Skin of body (tissue), 3 donors: ENCODE measurements at places on chromosomes 12 and 14. TPM values are rescaled to one million over a fixed set of nuclear protein-coding genes. Genes with fewer than 3 reads are reported as not detected.
A peak's percentile ranks its signal among the peaks of the same experiment; 100 is the strongest.

DNA sequence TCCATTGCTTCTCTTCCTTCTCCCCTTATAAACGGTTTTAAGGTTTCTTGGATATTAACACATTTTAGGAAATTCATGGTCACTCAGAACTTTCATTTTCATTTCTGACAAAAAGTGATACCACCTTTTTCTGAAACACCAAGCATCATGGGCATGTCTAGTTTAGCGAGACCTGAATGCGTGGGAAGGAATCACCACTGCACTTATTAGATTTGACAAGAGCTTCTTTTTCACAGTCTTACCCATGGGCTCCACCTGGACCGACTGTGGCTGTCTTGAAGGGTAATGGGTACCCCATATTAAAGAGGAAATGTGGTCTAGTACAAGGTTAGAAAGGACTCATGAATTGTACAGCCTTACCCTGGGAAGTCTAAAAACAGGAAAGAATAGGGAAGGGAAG, 95.4 kb downstream of the KCNK10 start:
- no peak for DNase-seq

GRCh38 chr12:111699-112493, 45.3 kb downstream of the IQSEC3 start:
- DNase-seq = no peak

- peak; percentile 59 for DNase-seq
These were observed 89.9 kb upstream of the PPP4R3A start for GRCh38 chr14:91599994-91600393.

SYCP3 gene
- total RNA-seq = 0.10 TPM

DNA sequence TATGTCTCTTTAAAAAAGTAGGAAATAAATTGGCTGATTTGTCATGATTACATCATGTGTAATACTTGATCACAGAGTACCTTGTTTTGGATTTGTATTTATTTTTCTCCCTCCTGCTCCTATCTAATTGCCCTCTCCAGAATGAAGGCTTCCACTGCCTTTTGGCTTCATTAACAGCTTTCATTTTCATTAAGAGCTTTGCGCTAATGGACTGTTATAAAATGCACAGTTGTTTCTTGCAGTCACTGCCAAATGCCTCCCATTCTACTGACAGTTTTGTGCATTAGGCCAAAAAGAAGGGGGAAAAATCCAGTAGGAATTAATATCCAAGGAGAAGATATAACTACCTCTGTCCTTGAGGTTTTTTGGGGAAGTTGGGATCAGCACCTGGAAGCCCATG, 159.2 kb downstream of the NRXN3 start:
- no peak for DNase-seq

GRCh38 chr14:23041729-23042128, 283 bp upstream of the PSMB11 start:
- DNase-seq = no peak

DEGS2 gene
- 7.4 TPM for total RNA-seq

- DNase-seq = no peak
These were observed 164.5 kb upstream of the DYRK2 start for GRCh38 chr12:67483871-67484554.

GRCh38 chr14:76050797-76051392, 65.3 kb downstream of the IFT43 start:
- DNase-seq = peak; percentile 62

PRPH gene
- total RNA-seq = 0.99 TPM

VDR gene
- 12.2 TPM for total RNA-seq

GRCh38 chr12:13959131-13959723, 22.2 kb downstream of the GRIN2B start:
- no peak for DNase-seq

DNA sequence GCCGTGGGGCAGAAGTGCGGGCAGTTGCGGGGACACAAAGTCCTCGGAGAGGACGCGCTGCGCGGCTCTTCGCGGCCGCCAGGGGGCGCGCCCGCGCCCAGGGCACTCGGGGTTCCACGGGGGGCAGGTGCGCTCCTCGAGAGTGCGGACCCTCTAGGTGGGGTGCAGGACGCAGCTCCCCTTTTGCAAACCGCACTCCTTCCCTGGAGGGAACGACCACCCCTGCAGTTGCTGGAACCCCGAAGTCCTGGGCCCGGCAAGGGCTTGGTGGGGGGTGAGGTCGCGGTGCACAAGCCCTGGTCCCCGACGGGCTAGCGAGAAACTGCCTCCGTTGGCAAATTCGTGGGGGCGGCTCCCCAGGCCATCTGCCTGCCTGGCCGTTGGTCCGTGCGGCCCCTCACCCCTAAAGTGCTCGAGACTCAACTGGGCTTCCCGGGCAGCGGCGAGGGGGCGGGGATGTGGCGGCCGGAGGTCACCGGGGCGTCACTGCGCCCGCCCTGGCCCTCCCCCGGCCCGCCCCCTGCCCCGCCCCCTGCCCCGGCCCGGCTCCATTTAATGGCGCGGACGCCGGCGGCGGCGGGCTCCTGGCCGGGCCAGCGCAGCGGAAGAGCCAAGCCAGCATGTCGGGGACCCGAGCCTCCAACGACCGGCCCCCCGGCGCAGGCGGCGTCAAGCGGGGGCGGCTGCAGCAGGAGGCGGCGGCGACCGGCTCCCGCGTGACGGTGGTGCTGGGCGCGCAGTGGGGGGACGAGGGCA, at the start of gene ADSS1:
ADSS1 (plus strand) TSS at position 579 of the 756 bp plus-strand sequence; CDS start at position 621, 42 bp downstream.
- DNase-seq = no peak

DNA sequence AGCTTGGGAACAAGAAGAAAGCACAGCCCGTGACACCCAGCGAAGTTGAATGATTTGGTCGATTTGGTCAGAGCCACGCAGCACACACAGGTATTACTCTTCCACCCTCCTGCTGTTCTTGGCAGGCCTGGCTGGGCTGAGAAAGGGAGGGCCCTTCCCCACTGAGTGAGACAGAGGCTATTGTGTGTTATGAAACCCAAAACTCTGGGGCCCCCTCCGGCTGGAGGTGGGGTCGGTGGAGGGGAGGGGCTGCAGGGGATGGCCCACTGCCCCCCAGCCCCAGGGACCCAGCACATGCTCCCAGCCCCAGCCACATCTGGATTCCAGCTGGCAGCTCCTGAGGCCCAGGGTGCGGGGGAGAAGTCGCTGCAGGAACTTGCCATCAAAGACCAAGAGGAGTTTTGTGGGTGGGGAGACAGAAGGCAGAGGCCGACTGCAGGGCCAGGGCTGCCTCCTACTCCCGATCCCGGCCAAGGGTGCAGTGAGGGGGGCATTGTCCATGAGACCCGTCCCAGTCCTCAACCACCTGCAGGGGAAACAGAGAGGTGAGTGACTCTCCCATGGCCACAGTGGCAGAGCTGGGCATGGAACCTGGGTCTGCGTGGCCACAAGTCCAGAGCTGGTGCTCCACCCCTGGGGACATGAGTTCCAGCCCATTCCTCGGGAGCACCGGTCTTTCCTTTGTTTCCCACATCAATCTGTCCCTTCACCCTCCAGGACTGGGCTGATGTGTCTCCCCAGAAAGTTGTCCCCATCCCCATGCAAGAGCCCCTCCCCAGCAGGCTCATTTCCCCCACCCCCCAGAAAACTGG, 8.7 kb downstream of the TMEM119 start:
- DNase-seq = peak; percentile 60

DNA sequence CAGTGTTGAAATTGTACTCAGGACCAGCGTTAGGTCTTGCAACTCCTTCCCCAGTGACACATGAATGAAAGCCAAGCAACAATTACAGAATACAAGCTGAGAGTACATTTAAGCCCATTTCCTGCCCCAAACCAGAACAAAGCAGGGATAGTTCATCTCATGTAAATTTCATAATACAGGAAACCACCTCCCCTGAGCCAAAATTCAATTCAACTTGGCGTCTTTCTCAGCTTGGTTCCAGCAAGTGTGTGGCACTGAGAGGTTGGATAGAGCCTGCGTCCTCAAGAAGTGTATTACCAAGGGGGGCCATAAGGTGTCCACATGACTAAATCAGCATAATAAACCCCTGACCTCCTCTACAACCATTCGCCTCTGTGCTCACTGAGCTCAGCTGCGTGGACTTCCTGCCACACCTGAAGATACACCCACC, 278.9 kb upstream of the CRY1 start:
- DNase-seq = no peak

GRCh38 chr12:34604631-34605509, 582.6 kb downstream of the ALG10 start:
- DNase-seq = no peak

DNA sequence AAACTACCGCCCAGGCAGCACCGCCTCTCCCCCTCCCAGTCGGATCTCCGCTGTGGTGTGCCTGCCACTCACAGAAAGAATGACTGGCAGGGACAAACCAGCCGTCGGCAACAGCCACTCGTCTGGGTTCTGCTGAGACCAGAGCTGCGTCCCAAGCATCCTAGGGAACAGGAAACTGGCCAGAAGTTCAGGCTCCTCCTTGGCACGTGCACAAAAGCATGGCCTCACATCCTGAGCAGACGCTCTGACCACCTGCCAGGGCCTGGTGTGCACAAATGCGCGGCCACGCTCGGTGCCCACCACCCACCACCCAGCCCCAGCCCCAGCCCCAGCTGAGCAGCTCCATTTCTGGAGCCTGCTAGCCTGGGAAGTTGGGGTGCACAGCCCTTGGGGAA, 214.8 kb downstream of the DPF3 start:
- no peak for DNase-seq

ASB2 gene
- 6.1 TPM for total RNA-seq

CLEC7A gene
- 5.8 TPM for total RNA-seq

DNA sequence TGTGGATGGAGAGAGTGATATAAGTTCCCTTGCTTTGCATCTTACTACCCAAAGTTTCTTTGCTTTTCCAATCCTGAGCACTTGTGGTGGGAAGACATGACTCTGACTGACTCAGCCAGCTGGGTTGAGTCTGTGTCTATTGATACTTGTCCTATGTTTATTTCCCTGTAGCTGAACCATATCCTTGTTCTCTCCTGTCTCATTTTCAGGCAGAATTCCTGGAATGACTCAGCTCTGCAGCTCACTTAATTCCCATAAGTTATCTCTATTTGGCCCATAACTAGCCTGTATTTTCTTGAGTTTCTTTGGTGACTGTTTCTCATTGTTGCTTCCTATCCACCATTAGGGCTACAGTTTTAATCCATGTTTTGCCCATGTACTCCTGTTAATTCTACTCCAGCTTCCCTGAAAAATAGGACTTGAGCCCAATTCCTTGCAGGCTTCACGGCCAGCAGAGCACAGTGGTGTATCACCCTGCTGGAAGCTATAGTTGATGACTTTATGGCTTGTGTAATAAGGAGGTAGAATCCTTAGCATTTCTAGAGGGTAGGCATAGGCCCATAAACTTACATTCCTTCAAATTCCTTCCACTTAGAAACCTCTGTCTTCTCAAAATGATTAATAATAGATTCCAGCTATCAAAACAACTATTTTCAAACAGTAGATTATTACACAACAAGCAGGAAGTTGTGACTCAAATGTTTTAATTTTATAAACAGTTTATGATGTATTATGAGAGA, 183.1 kb downstream of the TMTC3 start:
- DNase-seq = peak; percentile 20

GRCh38 chr12:128661226-128661569, 162.6 kb downstream of the SLC15A4 start:
- peak; percentile 44 for DNase-seq

DNA sequence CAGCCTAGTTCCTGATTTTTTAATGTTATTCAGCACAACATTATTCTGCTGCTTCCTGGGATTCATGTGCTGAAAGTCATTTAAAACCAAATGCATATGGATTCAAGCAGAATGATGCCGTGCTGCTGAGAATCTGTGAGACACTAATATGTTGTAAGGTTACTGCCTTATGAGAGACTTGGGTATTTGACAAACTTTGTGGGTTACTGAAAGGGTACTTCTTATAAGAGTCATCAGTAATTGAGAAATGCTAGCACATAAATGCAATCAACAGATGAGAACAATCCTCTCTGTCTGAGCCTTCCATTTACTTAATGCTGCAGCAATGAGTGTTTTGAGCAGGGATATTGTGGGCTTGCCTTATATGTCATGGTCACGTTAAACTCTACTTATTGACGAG, 175.7 kb downstream of the NPAS3 start:
- no peak for DNase-seq
